NCI-H1105 (cell line): ENCODE measurements at places on chromosomes 11 and 22.

- DNase-seq: no peak
Observed at GRCh38 chr22:45562537-45563361, 60.1 kb downstream of the FBLN1 start.

DNA sequence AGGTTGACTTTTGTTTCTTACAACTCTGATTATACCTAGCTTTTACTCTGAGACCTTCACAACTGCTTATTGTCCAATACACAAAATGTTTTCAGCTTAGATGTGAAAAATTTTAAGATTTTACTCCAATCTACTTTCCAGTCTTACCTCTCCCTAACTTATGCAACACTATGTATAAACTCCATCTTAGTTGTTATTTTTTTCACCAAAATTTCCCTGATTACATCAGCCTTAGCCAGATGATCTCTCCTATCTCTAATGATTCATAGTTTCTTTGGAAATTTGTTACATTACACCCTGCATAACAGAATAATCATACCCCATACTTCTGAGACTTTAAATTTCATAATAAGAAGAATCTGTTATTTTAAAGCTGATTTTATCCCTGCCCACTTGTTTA, 621.0 kb upstream of the ANO3 start:
- no peak for DNase-seq

DNA sequence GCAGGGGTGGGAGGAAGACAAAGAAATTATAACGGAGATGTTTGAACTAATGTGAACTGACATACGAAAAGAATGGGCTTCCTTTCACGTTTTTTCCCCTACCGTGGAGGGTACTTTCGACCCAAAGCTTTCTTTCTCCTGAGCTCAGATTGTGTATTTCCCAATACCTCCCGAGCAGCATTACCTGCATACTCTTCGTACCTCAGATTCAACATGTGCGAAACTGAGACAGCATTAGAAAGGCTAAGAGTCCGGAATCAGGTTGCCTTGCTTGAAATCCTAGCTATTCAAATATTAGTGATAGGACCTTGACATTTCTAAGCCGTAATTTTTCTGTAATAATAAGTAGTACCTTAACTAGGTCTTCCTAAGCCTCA, 778 bp upstream of the PAK1 start:
- no peak for DNase-seq

DNA sequence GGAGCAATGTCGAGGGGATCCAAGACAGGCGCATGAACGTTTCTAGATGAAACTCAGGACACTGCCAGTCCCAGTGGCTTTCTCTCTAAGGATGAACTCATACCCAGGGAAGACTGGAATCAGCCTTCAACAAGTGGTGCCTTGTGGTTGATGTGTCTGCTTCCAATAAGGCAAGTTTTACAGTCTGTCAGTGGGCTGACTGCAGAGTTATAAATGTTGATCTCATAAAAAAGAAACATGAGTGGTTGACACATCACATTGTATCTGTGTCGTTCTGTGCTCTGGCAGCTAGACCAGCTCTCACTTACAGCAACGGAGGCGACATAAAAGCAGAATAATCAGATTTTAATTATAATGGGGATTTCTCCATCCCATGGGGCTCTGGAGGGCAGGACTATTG, 96.7 kb downstream of the SNX19 start:
- DNase-seq: no peak

- no peak for DNase-seq
Observed at GRCh38 chr22:31728857-31729256, 21.1 kb downstream of the PRR14L start.

GRCh38 chr11:118572981-118573550, 857 bp downstream of the ARCN1 start:
- DNase-seq: no peak

DNA sequence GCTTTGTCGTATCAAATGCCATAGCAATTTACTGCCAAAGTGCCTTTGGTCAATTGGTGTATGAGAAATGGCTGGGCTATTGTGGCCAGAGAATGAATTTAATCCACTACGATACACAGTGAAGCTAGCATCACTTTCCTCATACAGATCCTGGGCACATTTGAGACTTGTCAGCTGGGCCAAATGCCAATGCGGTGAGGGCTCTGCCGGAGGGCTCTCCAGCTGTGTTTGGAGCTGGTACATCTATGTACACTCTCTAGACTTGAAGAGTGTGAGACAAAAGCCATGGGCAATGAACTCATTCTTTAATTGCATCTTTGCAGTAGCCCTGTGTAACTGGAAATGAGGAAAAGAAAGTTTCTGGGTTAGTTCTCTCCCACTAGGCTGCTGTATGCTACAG, 1052.9 kb downstream of the NTM start:
- peak; percentile 91 for DNase-seq

DNA sequence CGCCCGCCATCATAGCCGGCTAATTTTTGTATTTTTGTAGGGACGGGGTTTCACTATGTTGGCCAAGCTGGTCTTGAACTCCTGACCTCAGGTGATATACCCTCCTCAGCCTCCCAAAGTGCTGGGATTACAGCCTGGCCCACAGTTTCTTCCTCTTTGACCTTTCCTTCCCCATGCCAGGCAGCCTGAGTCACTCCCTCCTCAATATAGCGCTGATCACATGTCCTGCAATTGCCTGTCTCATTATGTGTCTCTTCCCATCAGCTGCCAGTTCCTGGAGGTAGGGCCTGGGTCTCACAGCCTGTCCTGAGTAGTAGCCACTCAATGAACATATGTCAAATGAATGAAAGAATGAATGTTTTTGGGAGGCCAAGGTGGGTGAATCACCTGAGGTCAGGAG, 43.0 kb upstream of the CCDC134 start:
- no peak for DNase-seq

DNA sequence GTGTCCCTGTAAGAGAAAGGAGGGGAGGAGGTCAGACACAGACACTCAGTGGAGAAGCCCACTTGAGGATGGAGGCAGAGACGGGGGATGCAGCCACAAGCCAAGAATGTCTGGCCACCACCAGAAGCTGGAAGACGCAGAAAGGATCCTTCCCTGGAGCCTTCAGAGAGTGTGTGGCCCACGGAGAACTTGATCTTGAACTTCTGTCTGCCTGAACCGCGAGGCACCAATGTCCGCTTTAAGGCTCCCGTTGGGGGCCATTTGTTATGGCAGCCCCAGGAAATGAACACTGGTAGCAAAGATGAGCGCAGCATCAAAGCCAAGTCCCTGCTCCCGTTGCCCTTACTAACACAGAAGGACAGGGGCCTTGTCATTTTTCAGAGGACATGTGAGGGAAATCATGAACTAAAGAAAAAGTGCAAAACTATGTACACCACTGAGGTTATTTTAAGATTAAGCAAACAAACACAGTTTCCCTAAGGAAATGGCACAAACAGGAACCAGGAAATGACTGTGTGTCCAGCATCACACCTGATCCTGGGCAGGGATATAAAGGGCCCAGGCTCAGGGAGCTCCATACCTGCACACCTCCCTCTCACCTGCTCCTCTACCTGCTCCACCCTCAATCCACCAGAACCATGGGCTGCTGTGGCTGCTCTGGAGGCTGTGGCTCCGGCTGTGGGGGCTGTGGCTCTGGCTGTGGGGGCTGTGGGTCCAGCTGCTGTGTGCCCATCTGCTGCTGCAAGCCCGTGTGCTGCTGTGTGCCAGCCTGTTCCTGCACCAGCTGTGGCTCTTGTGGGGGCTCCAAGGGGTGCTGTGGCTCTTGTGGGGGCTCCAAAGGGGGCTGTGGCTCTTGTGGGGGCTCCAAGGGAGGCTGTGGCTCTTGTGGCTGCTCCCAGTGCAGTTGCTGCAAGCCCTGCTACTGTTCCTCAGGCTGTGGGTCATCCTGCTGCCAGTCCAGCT, at the start of gene KRTAP5-6:
Gene KRTAP5-6 (plus strand): TSS at position 588 of the 963 bp plus-strand sequence. CDS start 51 bp downstream, at position 639.
- no peak for DNase-seq

- DNase-seq: no peak
Observed at GRCh38 chr11:17792161-17792560, 57.6 kb downstream of the KCNC1 start.

DNA sequence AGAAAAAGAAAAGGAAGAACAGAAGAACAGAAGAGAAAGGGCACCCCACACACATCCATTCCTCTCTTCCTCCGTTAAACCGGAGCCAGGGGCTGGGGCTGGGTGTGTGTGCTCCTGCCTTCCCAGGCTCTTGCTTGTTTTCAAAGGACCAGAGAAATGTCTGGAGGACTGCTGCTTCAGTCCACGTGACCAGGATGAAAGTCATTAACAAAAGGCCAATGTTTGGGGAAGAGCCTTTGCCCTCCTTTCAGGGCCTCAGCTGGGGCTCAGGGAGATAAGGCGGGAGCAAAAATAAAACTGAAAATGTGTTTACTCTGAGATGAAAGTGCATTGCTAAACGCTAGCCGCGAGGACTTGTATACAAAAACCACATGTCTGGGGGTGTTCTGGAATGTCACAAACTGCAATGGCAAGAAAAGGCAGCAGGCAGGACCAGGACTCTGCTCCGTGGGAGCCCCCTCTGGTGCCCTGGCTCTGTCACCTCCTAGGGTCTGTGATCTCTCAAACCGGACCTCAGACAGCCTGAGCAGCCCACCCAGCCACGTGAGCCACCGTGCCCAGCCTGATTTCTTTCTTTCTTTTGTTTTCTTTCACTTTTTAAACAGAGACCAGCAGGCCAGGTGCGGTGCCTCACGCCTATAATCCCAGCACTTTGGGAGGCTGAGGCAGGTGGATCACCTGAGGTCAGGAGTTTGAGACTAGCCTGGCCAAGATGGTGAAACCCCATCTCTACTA, 31.6 kb upstream of the MYH9 start:
- no peak for DNase-seq

- no peak for DNase-seq
Observed at GRCh38 chr22:46119729-46120419, 30.5 kb upstream of the PPARA start.

DNA sequence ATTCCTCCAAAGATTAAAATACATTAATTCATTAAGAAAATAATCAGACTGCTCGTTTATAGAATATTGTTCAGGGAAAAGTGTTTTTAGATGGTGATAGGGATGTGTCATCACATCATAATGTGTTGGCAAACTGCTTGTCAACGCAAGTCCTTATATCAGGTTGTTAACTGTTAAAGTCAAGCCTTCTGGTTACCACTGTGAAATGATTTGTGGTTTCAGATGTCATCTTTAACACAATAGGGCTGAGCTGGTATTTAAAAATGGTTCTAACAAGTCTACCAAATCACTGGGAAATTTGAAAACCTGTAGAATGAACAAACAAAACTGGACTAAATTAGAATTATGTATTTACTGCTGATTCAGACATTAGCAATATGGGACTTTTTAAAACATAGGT, 2.4 kb upstream of the MMP13 start:
- no peak for DNase-seq

- DNase-seq: no peak
Observed at GRCh38 chr22:49155770-49156580, 671.7 kb downstream of the BRD1 start.

- peak; percentile 96 for DNase-seq
Observed at GRCh38 chr11:113974741-113975470, at the start of gene HTR3A. TSS of gene HTR3A (plus strand) at chr11:113975108. CDS start at chr11:113975326, 218 bp downstream.

GRCh38 chr11:57658023-57658361, 430 bp downstream of the CLP1 start:
- no peak for DNase-seq

GRCh38 chr11:69524291-69524882, 42.9 kb downstream of the LINC01488 start:
- DNase-seq: no peak

DNA sequence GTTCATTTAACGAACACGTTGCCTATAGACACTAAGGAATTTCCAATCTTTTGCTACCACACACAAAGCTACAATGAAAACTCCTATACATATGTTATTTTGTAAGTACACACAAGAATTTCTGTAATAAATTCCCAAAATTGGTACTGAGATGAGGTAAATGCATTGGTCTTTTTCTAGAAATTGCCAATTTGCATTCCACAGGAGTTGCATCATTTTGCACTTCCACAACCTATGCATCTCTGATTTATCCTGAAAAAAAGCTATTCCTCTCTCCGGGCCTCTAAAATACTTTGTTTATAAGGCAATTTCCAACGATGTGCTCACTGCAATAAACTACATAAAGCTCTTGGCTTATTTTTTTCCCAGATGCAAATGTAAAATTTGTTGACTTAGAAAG, 24.9 kb downstream of the IMMP1L start:
- no peak for DNase-seq

GRCh38 chr11:119436093-119436492, 13.1 kb upstream of the THY1 start:
- DNase-seq: no peak

DNA sequence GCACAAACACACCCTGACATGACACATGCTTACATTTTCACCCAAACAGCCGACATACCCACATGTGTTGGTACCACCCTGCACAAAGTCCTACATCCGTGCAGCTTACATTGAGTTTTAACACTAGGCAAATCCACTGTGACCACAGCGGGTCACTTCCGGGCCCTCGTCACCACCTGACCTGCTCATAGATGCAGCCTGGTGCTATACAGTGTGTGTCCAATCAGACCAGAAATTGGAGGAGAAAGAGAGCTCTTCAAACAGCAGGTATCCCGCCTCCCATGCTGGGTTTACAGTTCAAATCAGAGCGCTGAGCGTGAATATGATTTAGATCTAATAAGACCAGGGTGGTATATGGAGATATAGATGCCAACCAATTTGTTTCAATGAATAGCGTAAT, 35.4 kb downstream of the PHF21B start:
- no peak for DNase-seq

GRCh38 chr11:46273511-46274205, 3.8 kb upstream of the CREB3L1 start:
- no peak for DNase-seq

DNA sequence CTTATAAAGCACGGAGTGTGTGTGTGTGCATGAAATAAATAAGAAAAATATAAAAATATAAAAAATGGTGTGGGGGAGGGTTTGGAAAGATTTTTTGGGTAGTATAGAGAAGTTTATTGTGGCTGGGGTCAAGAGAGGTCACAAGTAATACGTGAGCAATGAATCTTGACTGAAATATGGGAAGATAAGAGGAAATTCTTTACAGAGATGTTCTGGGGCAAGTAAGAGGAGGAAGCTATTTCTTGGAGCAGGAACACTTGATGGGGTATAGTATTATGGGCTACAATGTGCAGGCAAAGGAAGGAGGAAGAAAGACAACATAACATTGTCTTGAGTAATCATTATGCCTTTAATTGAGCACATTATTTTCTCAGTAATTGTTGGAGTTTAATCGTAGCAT, 2.1 kb downstream of the HBD start:
- DNase-seq: no peak
